ENCODE measurements at places on chromosomes 16 and 17.

- no peak for DNase-seq
Observed at GRCh38 chr16:86669937-86670749, 91.8 kb downstream of the FOXL1 start.

GRCh38 chr17:55440391-55440790 is 18.8 kb upstream of the MMD start:
- DNase-seq, result no peak

GRCh38 chr16:56298948-56299596 is 107.8 kb downstream of the GNAO1 start:
- no peak for DNase-seq

DNA sequence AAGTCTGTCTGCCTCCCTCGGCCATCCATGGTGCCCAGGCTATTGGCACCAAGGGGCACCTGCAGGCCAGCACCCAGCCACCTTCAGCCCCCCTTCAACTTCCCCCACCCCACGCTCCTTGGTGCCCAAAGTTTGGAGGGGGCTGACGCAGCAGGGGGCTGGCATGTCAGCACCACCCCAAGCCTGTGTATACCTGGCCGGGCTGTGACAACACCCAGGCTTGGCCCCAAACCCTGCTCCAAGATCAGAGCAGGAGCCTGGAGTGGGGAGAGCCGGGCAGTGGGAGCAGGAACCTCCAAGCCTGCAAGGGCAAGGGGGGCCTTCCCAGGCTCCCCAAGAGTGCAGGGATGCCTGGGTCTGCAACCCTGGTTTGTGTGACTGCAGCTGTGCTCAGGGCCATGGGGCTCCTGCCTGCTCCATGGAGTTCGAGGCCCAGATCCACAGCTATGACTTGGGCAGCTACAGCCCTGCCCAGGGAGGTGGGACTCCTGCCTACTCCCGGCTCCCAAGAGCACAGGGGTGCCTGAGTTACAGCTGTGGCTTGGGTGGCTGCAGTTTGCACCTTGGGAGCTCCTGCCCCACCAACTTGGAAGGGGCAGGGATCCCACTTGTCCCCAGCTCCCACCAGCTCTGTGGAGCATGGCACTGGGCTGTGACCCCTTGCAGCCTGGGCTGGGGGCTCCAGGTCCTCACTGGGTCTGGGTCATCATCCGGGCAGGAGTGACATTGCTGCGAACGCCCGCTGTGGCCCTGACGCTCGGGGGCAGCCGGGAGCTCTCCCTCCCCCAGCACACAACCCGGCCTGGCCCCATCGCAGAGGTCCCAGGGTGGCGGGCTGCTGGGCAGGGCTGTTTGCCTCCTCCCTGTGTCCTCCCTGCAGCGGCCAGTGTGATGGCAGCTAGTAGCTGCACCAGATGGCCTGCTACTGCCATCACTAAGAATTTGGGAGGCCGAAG is 175.5 kb upstream of the SDK2 start:
- no peak for DNase-seq

- peak; percentile 69 for DNase-seq
Observed at GRCh38 chr16:67104061-67104460, 5.7 kb upstream of the PHAF1 start.

GRCh38 chr17:68260051-68260762 is 12.4 kb downstream of the AMZ2 start:
- DNase-seq, result no peak

DNA sequence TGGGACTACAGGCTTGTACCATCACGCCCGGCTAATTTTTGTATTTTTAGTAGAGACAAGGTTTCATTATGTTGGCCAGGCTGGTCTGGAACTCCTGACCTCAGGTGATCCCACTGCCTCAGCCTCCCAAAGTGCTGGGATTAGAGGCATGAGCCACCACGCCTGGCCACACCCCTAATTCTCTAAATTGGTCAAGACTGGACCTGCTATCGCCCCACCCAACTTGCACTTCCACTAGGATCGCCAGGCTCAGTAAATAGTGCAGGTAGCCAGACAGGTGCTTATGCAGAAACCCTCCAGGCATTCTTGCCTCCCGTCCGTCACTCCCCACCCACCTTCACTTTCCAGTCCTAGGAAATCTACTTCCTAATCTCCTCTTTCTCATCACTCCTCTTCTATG is 481.4 kb upstream of the EEF2KMT start:
- DNase-seq, result no peak

GRCh38 chr16:86391486-86391885 is 118.8 kb upstream of the FOXF1 start:
- DNase-seq, result no peak

GRCh38 chr16:67249178-67250044 is 632 bp downstream of the SLC9A5 start:
- DNase-seq, result no peak

DNA sequence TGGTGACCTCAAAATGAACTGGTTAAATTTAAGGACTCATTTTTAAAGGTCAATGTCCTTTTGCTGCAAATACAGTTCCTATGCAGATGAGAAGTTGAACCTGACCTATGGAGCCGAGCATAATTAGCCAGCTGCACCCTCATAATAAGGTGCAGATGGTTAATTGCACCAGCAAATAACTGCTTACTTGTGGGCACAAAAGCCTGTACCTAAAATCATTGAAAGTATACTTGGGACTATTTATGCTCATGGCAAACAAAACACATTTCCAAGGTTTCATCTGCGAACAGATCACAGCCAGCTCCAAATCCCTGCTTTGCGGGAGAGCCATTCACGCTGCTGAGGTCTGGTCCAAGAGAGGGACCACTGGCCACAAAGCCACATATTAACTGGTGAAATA is 13.0 kb downstream of the HYDIN start:
- DNase-seq, result no peak

GRCh38 chr17:56452461-56452860 is 141.0 kb upstream of the NOG start:
- DNase-seq, result no peak

DNA sequence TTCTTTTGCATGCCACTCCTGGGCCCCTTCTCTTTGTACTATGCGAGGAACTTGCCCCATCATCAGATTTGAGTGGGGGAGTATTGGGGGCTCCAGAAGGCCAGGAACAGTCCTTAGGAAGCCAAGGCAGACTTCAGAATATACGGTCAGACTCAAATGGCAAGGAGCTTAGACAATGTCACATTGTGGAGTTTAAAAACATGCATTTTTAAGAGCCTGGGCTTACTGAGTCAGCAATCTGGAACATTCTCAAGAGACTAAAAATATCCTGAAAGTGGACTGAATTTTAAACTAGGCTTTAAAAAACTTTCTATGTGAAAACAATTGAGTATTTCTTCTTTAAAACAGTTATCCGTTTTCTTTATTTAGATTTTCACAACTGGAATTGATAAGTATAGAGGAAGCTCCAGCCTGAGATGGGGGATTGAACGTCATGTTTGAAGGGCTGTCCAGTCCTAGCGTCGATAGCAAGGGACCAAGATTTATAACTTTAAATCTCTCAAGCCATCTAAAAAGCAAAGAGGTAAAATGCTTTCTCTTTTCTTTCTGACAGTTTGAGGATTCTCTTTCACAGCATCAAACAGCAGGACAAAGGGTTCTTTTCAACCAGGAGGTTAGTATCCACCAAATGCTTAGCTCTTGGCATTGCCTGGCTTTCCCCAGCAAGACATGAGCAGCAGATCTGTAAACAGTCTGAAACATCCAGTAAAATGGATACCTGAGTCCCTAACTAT is 45.8 kb upstream of the CDRT4 start:
- DNase-seq, result peak; percentile 65

- peak; percentile 64 for DNase-seq
Observed at GRCh38 chr16:55040366-55041086, 109.9 kb downstream of the IRX5 start.

- DNase-seq, result no peak
Observed at GRCh38 chr16:4515611-4516233, 22.9 kb downstream of the CDIP1 start.

GRCh38 chr16:17229131-17229530 is 241.6 kb downstream of the XYLT1 start:
- DNase-seq, result no peak

GRCh38 chr16:5490499-5490898 is 392.9 kb upstream of the EEF2KMT start:
- DNase-seq, result no peak

- DNase-seq, result no peak
Observed at GRCh38 chr17:82424001-82424862, 5.8 kb upstream of the OGFOD3 start.

GRCh38 chr17:81315885-81316391 is 20.8 kb upstream of the SLC38A10 start:
- no peak for DNase-seq

- DNase-seq, result no peak
Observed at GRCh38 chr17:6872936-6873335, 41.4 kb upstream of the TEKT1 start.

DNA sequence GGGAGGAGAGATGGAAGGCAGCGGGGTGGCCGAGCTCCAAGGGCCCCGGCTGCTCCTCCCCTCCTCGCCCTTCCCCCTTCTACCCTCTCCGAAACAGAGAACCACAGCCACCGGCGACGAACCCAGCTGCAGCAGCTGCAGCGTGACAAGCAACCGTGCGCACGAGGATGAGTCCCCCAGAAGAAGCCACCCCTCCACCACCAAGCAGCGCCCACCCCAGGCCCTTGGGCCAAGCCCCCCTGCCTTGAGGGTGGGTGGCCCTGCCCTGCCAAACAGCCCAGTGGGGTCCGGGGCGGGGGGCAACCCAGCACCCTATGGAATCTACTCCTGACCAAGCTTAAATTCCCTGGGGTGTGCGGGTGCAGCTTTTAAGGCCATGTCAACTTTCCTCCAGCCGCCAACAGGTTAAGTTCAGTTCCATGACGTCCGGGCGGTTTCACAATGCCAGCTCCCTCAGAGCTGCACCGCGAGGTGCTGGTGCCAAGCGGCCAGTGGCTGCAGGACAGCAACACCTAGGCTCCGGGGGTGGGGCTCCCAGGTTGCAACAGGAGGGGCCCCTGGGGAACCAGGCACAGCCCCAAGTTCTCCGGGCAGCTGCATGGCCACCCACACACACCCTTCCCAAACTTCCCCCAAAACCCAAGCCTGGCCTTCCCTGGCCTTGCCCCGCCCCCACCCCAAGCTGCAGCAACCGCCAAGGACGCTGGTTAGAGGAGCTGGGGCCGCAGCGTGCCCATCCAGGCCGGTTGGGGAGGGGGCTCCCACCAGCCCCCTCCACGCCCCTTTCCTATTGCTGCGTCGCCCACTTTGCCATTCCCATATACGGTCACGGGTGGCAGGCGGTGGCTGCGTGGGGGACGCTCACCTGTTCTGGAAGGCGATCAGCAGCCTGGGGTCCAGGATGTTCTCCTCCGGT is 2.0 kb downstream of the CBX4 start:
- DNase-seq, result no peak

DNA sequence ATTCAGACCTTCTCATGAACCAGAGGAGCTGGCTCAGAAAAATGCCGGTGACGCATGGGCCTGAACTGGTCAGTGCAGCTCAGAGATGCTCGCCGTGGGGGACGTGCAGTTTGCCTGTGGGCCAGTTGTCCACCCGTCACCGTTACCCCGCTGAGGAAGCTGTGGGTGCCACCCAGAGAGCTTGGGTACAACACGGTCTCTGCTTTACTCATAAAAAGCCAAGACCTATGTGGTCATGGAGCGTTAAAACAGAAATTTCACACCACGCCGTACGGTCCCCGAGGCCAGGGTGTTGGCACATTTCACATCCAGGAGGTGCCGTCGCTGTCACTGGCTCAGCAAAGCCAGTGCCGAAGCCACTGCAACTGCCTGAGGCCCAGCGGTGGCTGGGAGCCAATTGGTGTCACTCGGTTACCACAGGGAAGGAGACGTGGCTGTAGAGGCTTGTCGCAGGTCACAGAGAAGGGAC is 120.9 kb downstream of the METRNL start:
- DNase-seq, result no peak

- no peak for DNase-seq
Observed at GRCh38 chr16:57027067-57027466, 37.7 kb downstream of the NLRC5 start.

- no peak for DNase-seq
Observed at GRCh38 chr16:74991593-74992403, 6.9 kb upstream of the WDR59 start.

- no peak for DNase-seq
Observed at GRCh38 chr17:73511719-73512115, 132.5 kb downstream of the SDK2 start.

GRCh38 chr17:59067756-59068155 is 38.9 kb downstream of the TRIM37 start:
- DNase-seq, result no peak

DNA sequence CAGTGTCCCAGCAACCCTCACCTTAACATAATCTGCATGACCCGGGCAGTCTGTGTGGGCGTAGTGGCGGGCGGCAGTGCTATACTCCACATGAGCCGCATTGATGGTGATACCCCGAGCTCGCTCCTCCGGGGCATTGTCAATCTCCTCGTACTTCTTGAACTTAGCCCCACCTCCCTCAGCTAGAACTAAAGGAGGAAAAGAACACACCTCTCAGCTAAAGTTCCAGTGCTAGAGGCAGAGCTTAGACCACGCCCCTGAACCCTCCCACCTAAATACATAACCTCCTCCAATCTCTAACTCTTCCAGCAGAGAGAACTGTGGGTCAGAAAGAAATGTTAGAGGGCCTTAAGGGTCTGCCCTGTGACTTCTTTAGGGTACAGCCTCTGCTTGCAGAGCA is 855 bp downstream of the TUFM start:
- no peak for DNase-seq

GRCh38 chr16:14286368-14287230 is 215.5 kb downstream of the MRTFB start:
- DNase-seq, result no peak

DNA sequence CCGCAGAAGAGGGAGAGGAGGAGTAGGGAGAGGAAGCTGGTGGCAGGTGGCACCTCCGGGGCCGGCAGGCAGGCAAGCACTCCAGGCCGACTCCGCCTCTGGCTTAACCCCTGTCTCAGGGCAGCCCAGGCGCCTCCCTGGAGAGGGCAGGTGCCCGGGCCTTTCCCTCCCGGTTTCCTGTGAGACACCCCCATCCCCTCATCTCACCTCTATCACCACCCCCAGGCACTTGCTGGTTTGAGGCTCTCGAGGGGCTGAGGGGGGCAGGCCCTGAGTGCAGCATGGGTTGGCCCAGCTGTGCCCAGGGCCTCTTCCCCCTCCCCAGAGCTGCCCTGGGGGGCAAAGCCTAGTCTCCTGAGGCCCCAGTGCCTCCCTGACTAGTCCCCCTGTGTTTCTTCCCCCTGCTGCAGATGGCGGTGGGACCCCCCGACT is 6.0 kb downstream of the DOC2A start:
- DNase-seq, result no peak

DNA sequence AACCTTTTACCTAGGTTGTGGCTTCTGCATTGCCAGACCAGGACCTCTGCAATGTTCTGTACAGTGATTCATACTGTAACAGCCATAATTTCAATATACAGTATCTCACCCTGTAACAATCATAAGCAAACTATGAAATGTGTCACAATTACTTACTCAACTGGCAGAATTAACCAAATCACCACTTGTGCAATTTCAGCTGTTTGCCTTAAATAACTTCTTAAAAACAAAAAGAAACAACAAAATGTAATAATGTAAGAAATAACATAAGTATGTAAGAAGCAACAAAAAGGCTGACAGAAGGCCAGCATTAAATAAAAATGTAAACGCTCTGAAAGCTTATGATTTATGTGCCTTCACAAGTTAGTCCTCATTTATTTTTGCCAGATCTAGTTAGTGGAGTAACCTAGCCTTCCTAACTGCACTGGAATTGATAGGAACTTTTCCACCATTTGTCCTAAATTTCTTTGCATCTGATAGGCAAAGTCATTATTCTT is 96.9 kb downstream of the SKAP1 start:
- no peak for DNase-seq
